WTC11 (cell line): ENCODE measurements at places on chromosomes 2 and 18. TPM values are rescaled to one million over a fixed set of nuclear protein-coding genes. Genes with fewer than 3 reads are reported as not detected.

Gene ALLC
- not detected in 3 replicates for total RNA-seq

DNA sequence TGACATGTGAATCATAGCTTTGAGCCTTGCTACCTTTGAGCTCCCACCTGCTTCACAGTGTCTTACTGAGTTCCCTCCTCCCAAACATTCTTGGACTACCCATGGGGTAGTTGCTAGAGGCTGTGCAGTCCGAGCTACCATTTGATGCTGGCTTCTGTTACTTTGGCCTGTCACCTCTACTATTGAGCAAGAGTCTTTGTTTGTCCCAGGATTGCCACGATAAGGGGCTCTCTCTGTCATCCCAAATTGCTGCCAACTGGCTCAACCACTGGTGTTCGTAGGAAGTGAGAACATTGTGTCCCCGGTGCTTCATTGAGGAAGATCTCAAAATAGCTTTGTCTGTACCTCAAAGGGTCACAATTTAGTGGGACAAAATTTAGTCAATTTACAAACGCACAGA is 59.1 kb upstream of the PAX8 start:
- H3K36me3 ChIP-seq = no peaks in the 10 kb centered on the region
- H3K27ac ChIP-seq = no peak overlapping the region
- H3K4me1 ChIP-seq = no peaks in the 10 kb centered on the region
- H3K27me3 ChIP-seq = no peaks in the 10 kb centered on the region; the same call in 1 of the 2 replicates
- no peak for DNase-seq

DNA sequence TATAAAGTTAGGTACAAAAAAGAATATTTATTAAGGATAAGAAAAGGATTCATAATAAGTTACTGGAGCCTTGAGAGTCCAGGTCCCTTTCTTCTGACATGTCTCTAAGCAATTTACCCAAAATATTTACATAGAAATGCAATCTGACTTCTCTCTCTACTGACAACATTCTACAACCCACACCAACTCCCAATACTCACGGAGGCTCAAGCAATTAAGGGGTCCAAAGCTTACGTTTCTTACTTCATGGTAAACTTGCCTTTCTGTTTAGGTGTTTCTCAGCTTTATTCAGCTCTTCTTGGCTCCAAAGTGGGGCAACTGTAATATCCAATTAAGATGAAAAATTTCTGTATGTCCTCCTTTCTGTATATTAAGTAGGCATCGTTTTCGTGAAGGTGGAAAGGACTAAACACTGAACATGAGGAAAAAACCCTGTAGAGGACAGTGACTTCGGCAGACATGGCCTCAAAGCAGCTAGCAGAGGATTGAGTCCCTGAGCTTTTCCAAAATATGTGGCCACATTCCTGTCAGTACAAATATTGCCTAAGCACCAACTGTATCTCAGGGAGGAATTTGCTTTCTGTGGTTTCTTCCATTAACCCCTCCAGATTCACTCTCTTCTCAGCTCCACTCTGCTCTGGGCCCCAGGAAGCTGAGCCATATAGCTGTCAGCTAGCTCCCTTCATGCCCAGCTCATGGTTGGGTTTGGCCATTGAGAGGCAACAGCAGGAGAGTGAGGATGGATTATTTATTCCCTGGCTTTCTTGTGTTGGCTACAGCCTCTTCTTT is 67.9 kb upstream of the GLS start:
- H3K4me1 ChIP-seq = no peaks in the 10 kb centered on the region
- H3K27me3 ChIP-seq = no peaks in the 10 kb centered on the region
- DNase-seq = no peak
- no peak overlapping the region for H3K27ac ChIP-seq
- no peak overlapping the region for H3K4me3 ChIP-seq

DNA sequence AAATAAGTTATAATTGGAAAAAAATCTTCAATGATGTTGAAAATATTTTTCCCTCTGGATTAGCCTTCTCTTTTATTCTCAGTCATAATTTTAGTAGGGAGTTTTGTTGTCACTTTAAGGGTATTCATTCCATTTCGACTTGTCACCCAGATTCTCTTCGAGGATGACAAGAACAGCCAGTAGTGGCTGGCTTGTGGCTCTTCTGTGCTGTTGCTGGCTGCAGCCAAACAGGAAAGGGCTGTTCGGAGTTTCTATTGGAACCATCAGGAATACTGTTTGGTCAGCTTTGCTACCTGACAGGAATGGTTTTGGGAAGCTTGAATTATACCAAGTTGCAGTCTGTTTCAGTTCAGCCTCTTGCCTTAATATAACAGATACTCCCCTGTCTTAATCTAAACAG is 41.6 kb downstream of the MGAT5 start:
- no peaks in the 10 kb centered on the region for H3K27me3 ChIP-seq
- no peak for DNase-seq
- H3K36me3 ChIP-seq = no peaks in the 10 kb centered on the region
- peaks cover 17% of the 10 kb centered on the region for H3K4me1 ChIP-seq
- H3K4me3 ChIP-seq = no peak overlapping the region

Gene PTPRN
- total RNA-seq = 3.8 to 5.7 TPM (median 5.2 TPM) in 3 replicates

Gene GATA6
- total RNA-seq = 0.15 to 0.21 TPM (median 0.18 TPM) in 3 replicates

DNA sequence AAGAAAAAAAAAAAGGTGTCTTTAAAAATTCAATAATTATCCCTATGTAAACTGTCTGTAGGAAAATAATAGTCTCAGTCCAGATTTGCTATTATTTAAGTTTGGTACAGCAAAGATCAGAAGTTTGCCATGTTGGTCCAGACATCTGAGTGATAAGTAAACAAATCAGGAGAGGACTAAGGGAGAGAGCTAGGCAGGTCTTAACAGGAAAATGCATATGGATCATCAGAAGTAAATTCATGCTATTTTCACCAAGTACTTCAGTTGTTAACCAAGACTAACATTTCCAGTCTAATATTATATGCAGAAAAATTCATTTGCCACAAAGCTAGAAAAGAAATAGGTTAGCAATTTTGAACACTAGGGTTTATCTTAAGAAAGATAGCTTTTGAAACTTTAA is 95.0 kb upstream of the STK17B start:
- H3K4me1 ChIP-seq = peaks cover 18% of the 10 kb centered on the region
- DNase-seq = no peak
- H3K27me3 ChIP-seq = no peaks in the 10 kb centered on the region
- no peaks in the 10 kb centered on the region for H3K36me3 ChIP-seq

Gene C2orf74
- 8.1 to 13.6 TPM (median 9.8 TPM) in 3 replicates for total RNA-seq

- no peak overlapping the region for H3K27ac ChIP-seq
- H3K4me3 ChIP-seq = no peak overlapping the region
- H3K27me3 ChIP-seq = no peaks in the 10 kb centered on the region
Measured at GRCh38 chr18:9619545-9619944, 5.2 kb upstream of the PPP4R1 start.

Gene TNS1
- total RNA-seq = 4.2 to 5.4 TPM (median 4.5 TPM) in 3 replicates
